ENCODE measurements at places on chromosomes 16 and 17.

DNA sequence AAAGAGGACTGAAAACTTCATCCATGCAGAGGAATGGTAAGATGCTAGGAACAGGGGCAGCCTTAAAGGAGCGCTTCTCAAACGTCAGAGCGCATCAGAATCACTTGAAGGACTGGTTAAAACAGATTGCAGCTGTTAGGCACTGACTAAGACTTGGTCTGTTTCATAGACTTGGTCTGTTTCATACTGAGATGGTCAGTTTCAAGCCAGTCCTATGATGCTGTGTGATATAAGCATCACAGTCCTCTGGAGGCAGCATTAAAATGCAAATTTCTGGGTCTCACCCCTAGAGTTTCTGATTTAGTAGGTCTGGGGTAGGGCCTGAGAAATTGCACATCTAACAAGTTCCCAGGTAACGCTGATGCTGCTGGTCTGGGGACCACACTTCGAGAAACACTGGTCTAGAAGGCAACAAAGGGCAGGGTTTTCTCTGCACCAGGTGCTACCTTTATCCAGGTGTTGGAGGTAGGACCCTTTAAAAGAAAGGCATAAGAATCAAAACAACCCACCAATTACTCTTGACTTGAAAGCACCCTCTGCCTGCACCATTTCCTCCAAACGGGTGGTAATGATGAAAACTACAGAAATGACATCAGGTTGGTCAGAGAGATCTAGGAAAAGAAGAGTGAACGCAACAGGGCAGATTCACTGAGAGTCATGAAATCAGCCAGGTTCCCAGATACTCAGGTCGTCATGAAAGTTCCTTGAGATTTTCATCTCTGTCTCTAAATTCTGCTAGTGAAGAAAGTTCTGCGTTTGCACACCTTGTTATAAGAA lies 95.0 kb upstream of the RCVRN start:
- DNase-seq = no peak

GRCh38 chr16:2825906-2826305 lies 4.2 kb upstream of the ZG16B start:
- DNase-seq = no peak

DNA sequence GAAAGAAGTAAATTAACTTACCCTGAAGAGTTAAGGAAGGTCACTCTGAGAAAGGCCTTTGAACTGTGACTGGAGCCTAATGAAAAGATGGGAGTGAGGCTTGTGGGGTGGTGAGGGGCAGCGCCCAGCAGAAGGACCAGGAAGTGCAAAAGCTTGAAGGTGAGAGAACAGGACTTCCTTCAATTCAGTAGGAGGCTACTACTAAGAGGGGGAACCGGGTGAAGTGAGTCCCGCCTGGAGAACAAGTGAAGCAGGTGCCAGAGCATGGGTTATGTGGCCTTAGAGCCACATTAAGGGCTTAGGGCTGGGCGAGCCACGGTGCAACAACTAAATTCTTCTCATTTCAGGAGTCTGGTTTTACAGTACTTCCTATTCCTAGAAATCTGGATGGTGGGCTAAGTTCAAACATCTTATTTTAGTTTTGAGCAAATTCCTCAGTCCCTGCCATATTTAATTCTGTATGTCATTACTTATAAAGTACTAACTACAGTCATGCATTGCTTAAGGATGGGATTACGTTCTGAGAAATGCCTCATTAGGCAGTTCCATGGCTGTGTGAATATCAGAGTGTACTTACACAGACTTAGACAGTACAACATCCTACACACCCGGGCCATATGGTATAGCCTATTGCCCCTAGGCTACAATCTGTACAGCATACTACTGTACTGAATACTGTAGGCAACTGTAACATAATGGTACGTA lies 5.1 kb downstream of the CFAP20 start:
- DNase-seq = no peak

- no peak for DNase-seq
Measured at GRCh38 chr16:54275956-54276355, 10.6 kb downstream of the IRX3 start.

GRCh38 chr17:71201639-71202038 lies 919.2 kb upstream of the SOX9 start:
- no peak for DNase-seq

DNA sequence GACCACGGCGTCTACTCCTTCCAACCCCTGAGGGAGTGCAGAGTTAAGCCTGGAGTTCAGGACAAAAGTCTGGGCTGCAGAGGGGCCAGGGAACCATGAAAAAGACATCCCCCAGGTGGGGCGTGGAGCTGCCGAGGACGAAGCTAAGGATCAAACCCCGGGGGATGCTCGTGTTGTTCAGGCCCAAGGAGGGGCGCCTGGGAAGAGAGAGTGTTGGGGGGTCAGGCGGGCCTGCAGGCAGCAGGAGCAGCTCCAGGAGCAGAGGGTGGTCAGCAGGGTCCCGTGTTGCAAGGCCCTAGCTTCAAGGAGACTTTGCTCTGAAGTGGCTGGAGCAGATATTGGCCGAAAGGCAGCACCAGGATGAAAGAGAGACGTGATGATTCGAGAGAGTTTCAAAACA lies 26.7 kb downstream of the NECAB2 start:
- no peak for DNase-seq

GRCh38 chr16:73711406-73712080 lies 585.1 kb upstream of the PSMD7 start:
- DNase-seq = no peak

- DNase-seq = no peak
Measured at GRCh38 chr17:17679243-17679642, 2.0 kb upstream of the RAI1 start.
